ENCODE measurements at places on chromosomes 3 and 15.

- no peak for DNase-seq
These were observed 13.6 kb downstream of the EXOG start for GRCh38 chr3:38509732-38510131.

DNA sequence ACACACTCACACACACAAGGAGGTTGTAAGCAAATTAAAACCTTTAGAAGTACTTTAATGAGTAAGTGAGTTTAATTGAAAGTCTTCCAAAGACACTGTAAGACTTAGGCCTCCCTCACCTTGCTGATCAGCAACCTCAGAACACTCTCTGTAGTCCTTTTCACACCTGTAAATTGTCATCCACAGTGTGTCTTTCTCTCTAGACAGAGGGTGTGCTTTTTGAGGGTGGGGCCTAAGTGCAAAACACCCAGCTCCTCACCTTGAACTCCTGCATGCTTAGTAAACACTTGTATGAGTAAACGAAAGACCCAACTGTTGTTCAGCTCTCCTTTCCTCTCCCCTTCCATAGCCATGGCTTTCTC is 183.2 kb upstream of the IL12A start:
- no peak for DNase-seq

- no peak for DNase-seq
These were observed 967.7 kb downstream of the AGBL1 start for GRCh38 chr15:87047203-87047965.

DNA sequence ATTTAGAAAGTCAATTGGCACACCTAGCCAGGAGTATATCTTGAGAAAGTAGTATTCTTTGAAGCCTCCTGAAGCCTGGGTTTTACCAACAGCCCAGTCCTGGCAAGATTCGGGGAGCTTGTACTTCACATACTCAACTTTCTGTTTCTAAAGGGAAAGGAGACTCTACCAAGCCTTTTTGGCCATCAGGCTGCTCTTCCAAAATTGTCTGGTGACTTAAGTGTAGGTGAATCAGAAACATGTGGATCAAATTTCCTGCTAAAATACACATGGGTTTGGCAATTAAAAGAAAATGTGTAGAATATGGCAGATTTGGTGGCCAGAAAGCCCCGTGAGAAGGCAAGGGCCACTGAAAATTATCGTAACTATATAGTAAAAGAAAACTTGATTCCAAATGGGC is 15.9 kb upstream of the GREM1 start:
- DNase-seq = no peak

DNA sequence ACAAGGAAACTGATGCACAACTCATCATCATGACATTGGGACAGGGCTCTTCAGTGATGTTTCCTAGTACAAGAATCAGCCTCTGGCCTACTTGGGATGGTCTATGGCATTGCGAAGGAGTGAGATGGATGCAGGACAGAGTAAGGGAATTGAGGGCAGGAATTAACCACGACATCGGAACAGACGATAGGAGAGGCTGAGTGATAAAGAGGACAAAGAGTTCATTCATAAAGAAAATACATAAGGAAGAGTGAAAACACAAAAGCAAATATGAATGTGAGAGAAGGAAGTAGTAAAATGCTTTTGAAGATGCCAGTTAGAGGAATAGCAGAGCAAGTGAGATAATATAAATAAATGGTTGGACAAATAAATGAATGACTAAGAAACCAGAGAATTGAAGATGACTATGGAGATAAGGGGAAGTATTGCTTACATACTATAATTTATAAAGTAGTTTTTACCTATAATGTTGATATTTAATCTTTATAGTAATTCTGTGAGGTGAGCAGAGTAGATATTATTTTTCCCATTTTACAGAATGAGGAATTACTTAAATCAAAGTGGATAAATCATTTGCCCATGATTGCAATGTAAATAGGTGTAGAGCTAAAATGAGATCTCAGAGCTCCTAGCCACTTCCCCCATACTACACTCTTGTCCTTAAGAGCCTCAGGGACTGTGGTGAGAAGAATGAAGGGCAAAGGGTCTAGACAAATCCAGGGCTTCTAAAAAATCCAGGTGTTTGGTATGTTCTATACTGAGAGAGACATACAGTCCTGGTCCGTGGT is 203.3 kb downstream of the DTWD1 start:
- DNase-seq = no peak

DNA sequence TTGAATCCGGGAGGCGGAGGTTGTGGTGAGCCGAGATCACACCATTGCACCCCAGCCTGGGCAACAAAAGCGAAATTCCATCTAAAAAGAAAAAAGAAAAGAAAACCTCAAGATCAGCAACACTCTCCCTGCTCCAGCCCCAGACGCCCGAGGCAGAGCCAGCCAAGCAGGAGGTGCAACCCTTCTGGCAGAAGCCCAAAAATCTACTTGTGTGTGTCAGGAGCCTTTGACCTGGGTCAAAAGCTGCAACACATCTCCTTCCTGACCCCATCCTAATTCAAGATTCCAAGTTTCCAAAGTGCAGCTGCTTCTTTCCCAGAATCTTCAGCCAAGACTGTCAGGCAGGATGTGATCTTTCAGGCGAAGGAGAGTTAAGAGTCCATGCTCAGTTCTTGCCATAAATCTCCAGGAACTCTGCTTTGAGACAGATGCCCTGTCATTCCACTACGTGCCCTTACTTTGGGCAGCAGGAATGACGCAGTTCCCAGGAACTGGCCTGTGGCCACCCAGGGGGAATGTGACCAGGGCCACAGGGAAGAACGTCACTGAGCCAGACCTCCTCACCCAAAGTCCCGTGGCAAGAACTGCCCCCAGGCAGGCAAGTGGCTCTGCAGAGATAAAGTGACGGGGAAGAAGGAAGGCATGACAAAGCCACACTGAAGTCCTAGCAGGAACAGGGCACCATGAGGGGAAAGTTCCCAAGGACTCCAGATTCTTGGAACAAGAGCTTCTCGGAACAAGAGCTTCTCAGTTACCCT is 39.4 kb downstream of the SH3BP5 start:
- no peak for DNase-seq

DNA sequence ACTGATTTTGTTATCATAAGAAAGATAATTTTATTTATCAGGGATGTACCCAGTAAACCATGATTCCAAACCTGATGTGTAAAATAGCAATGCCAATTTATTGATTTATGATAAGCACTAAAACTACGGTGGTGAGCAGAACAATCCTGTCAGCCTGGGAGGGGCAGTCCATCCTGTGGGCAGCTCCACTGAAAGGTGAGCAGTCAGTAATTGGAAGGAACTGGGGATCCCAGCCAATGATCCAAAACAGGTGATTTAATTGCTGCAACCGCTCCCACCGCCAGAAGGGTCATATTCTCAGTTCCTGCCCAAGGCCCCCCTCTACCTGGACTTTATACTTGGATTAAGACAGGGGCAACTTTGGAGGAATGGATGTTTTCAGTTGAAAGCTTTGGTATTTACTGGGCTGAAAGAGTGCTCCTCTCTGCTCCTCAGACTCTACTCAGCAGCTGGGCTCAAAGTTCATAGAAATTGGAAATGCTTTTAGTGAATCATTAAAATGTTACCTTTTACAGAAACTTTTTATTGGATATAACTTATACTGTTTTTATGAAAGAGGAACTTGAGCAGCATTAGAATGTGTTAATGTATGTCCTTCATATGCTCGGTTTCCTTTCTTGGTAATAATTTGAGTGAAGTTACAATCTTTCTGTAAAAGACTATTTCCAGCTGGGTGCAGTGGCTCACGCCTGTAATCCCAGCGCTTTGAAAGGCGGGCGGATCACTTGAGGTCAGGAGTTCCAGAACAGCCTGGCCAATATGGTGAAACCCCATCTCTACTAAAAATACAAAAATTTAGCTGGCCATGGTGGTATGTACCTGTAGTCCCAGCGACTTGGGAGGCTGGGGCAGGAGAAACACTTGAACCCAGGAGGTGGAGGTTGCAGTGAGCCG is 198.6 kb upstream of the IL12A start:
- DNase-seq = no peak

GRCh38 chr15:88805031-88805780 is 2.0 kb downstream of the ACAN start:
- no peak for DNase-seq

- no peak for DNase-seq
These were observed 233.5 kb upstream of the PROK2 start for GRCh38 chr3:72018343-72018984.

DNA sequence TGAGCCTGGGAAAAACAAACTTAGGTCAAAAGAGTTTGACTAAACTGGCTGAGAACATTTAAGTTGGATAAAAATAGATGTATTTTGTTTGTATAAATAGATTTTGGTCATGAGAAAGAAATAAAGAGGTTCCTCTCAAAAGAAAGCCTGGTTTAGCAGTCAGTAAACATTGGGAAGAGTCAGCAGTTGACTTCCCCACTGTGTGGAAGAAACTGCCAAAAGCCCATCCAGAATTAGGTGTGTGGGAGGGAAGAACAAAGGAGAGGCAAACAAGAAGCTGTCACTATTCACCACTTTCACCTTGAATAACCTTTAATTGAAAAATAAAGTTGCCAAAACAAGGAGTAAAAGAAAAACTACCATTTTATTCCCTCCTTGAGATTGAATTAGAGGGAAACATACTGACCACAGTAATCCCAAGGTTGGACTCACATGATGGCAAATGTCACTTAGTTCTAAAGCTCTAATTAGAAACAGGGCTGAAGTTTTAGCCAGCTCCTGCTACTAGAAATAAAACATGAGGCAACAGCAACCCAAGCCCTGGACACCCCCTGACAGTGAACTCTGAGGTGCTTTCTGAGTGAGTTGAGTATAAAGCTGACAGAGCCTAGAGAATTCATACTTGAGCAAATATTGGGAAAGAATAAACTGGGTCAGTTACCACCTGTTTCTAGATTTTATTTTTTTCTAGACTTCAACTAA is 139.3 kb downstream of the SERPINI1 start:
- no peak for DNase-seq

DNA sequence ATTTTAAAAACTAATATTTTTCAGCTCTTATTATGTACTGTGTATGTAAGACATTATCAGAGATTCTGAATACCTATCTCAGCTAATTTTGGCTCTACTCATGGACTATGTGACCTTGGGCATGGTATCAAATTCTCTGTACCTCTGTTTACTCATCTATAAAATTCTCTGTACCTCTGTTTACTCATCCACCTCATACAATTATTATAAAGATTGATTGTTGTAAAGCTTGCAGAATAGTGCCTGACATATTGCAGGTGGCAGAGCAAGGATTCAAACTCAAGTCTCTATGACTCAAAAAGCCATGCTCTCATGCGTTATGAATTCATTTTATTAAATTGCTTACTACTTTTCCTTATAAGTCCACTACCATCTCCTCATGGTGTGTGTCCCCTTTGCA is 151.9 kb upstream of the ARL6 start:
- DNase-seq = no peak

DNA sequence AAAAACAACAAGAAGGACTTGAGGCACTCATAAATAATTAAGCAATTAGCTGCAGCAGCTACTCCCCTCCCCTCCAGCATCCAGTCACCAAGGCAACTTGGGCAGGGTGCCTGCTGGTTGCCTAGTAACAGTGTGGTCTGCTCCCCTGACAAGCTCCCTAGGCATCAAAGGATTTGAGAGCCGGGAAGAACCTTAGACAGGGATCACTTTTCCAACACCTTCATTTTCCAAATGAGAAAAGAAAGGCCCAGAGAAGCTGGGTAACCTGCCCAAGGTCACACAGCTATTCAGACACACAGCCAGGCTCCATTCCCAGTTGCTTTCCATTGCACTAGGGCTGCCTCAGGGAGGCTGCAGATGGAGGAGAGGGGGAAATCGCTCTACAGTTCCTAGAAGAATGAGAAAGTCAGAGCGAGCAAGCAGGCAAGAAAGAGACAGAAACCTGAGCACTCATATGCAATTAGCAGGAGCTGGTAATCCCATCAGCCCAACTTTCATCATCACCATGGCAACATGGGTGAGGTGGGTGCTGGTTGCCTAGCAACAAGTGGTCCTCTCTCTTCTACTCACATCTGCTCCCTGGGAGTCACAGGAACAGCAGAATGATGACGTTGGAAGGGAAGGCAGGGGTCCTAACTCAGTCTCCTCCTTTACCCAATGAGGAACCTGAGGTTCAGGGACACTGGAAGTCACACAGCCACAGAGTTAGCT is 3.6 kb upstream of the EIF4E3 start:
- DNase-seq = no peak
